ENCODE measurements at places on chromosomes 1 and 21.
A peak's percentile ranks its signal among the peaks of the same experiment; 100 is the strongest.

GRCh38 chr1:42128964-42129363, 24.2 kb upstream of the GUCA2B start:
- no peak for DNase-seq

DNA sequence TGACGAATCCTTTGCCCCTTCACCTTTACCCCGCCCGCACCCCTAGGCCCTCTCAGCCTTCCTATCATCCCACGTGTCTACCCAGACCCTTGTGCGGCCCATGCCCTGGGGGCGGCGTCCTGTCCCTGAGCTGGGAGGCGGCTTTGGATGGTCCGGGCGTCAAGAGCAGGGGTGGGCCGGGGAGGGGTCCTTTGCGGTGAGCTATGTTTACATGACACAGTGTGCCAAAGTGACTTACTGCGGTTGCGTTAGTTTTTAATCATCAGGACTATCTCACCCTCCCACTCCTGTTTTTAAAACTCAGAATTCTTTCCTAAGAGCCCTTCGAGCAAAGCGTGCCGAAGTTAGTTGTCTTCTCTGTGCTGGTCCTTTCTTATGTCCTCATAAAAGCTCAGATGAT, 144.6 kb downstream of the PGBD5 start:
- DNase-seq, result no peak

- peak; percentile 79 for DNase-seq
Measured at GRCh38 chr1:247407180-247407616, 8.8 kb upstream of the NLRP3 start.

- peak; percentile 5 for DNase-seq
Measured at GRCh38 chr1:209611771-209612570, 28.5 kb downstream of the CAMK1G start.

- DNase-seq, result no peak
Measured at GRCh38 chr1:109812691-109813393, 49.1 kb upstream of the EPS8L3 start.

- no peak for DNase-seq
Measured at GRCh38 chr1:71835442-71835813, 446.9 kb downstream of the NEGR1 start.

GRCh38 chr1:109118089-109118488, 4.2 kb downstream of the ELAPOR1 start:
- DNase-seq, result no peak

DNA sequence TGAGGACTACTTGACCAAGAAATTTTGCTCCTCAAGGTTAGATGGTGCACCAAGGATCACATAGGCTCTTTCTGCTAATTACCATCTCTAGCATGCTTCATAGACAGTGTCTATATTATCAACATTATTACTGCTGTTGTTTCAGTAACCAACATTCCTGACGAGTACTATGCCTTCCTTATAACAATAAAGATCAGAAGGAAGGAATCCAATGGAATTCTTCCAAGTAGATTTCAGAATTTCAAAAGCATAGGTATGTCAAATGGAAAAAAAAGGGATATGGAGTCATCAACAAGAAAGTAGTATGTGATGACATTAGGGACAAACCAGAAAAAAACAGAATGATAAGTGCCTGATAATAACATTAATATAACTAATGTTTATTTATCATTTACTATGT, 39.6 kb upstream of the LPGAT1 start:
- no peak for DNase-seq

DNA sequence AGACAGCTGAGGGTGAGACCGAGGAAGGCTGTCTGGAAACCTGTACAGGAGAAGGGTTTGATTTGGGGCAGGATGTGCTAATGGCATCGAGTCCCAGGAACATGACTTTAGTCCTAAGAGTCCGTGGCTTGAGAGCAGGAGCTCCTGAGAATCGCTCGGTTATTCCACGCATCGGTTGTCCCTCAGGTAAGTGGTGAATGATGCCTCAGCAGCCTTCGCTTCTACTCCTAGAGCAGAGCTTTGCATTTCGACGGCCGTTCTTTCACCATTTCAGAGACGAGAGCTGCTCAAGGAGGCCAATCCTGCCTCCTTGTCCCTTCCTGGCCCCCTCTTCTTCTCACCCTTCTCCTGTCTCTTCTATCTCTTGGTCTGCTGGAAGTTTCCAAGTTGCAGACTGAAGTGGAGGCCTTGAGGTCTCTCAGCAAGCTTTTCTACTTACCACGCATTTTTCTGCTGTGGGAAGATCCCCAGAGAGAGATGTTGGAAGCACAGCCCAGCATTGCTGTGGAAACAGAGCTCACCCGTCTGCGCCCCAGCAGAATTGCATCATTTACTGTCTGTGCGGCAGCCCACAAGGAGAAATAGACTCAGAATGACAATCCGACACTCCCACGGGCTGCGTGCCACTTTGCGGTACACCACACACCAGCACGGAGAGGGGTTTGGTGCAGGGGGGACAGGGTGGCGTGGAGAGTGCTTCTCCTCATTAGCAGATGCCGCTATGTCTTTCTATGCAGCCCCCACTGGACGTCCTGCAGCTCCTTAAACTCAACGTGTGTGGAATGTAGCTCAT, 270.7 kb upstream of the C1orf174 start:
- no peak for DNase-seq

GRCh38 chr1:159493354-159493753, 42.5 kb downstream of the OR10J5 start:
- DNase-seq, result no peak

DNA sequence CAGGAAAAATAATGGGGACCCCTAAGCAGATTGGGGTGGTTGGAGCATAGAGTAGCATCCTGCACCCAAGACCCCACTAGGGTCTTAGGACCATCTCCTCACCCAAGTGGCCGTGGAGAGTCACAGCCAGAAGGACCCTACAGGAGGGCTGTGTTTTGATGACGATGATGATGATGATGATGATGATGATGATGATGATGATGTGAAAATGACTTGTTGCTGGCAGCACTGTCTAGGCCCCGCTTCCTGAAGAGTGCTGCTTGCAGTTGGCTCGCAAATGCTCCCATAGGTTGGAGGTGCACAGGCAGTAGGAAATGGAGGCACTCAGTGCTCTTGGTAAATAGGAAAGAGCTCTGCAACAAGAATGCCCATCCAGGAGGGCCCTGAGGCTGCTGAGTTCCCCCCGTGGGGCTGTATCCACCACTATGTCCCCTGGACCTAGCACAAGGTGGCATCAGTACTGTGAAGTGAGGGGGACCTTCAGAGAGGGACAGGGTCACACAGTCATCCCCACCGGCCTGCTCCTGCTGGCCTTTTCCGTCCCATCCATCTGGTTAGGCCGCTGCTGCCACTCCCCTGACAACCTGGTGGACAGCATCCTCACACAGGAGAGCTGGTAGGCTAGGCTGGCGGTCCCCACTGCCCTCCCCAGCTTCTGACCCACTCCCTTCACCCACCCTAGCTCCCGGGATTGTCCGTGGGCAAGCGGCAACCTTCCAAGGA, 139.6 kb downstream of the FOXD2 start:
- no peak for DNase-seq

- DNase-seq, result peak; percentile 52
Measured at GRCh38 chr1:157369808-157370521, 182.3 kb downstream of the FCRL5 start.

GRCh38 chr1:71072273-71072672, 8.6 kb downstream of the ZRANB2 start:
- DNase-seq, result no peak

GRCh38 chr1:237232501-237232900, 190.5 kb downstream of the RYR2 start:
- DNase-seq, result no peak

DNA sequence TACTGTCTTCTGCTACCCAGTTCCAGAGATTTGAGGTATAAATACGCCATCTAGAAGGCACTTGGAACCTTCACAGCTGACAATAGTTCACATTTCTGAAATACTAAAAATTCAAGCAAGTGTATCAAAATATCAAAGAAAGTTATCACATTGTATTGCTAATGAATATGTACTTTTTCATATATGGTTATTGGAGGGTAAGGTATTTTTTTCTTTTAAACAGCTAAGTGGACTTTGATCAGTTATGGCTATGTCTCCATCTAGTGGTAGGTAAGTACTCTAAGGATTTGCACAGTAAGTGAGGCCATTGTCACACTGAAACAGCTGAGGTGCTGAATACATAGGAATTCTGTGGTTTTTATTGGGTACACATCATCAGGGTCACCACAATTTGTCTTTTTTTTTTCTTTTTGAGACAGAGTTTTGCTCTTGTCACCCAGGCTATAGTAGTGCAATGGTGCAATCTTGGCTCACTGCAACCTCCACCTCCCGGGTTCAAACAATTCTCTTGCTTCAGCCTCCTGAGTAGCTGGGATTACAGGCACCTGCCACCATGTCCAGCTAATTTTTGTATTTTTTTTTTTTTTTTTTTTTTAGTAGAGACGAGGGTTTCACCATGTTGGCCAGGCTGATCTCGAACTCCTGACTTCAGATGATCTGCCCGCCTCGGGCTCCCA, 49.1 kb upstream of the CR2 start:
- peak; percentile 67 for DNase-seq

GRCh38 chr1:28112388-28113241, 24.2 kb upstream of the EYA3 start:
- peak; percentile 38 for DNase-seq

- no peak for DNase-seq
Measured at GRCh38 chr21:14321042-14321441, 61.9 kb downstream of the HSPA13 start.

GRCh38 chr1:230112782-230113181, 45.7 kb downstream of the GALNT2 start:
- no peak for DNase-seq

DNA sequence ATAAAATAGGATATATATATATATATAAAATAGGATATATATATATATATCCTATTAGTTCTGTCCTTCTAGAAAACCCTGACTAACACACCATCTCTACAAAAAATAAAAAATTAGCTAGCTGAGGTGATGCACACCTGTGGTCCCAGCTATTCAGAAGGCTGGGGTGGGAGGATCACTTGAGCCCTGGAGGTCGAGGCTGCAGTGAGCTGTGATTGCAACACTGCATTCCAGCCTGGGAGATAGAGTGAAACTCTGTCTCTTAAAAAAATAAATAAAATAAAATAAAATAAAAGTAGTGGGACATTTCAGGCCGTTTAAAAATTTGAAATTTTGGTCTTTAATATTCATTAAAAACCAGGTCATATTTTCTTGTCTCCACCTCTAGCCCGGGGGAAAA, 4.2 kb upstream of the RRP1 start:
- no peak for DNase-seq

Measured in CD4-positive, alpha-beta T cell treated with Interleukin-21 for 1 hour (primary cell).